ENCODE measurements at places on chromosomes 2 and 18.

DNA sequence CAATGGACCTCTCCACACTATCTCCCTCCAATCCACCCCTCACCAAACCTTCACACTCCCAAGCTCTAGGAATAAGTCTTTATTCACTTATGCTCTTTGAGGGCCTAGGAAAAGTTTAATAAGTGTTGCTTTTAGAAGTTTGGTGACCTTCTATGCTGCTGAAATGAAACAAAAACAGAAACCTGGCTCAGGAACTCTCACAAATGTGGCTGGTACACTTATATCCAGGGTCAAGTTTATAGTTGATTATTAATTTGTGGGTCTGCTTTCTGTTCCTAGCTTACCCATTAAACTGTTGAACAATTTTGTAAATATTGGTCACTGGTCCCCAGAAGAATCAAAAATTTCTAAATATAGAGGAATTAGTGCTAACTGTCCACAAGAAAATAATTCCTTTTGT lies 14.2 kb upstream of the ANKRD44 start:
- DNase-seq: no peak

DNA sequence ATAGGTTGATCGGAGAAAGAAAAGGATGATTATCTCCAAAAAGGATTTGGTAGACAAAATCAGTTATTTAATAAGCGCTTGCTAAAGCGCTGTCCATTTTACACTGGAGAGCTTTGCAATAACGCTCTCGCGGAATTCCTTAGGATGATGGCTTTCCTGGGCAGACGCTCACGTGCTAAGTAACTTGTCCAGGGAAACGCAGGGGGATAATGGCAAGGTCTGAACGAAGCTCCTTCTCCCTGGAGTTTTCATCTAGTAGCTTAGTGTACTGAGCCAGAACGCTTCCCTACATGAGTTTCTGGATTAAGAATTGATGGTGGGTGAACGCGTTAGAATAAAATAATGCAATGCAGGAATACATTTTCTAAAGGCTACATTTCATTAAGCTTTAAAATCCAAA lies 739.5 kb upstream of the SALL3 start:
- DNase-seq: no peak

DNA sequence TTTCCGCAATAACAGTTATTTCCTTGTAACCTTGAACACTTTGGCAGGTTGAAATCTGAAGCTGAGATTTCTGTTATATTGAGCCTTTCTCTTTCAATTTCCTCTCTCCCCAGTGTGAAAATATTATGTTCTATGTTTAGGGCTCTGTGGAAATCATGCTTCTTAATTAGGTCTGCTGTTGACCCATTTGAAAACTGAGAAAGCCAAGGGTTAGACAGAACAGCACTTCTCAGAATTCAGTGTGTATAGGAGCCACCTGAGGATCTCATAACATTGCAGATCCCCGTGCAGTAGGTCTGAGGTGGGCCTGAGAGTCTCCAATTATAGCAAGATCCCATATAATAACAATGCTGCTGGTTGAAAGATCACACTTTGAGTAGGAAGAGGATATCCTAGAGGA lies 230.2 kb upstream of the NT5C1B start:
- DNase-seq: no peak

DNA sequence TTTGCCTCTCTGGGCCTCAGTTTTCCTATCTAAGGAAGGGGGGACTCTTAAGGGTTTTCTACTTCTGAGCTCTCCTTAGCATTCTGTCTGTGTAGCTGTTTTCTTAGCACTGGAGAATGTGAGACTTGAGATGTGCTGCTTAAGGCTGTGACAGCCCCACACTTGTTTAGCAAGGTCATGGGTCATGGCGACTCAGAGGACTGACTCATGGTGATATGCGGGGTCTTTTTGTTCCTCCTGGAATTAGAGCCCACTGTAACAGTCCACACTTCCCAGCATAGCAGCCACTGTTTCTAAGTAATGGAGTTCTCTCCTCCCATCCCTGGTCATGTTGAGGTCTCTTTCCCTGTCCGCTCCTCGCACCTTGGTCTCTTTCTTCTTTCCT lies 4.1 kb upstream of the LPIN1 start:
- DNase-seq: no peak

DNA sequence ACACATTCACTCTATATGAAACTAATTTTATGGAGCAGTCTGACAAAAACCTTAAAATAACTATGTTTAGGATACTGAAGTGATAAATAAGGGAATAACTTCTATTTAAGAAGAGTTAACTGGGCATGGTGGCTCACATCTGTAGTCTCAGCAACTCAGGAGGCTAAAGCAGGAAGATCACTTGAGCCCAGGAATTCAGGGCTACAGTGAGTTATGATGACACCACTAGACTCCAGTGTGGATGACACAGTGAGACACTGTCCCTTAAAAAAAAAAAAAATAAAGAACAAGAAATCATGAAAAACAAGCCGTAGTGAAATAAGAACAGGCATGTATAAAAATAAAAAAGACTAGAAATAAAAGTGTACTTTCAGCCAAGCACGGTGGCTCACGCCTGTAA lies 82.0 kb downstream of the THADA start:
- DNase-seq: no peak

DNA sequence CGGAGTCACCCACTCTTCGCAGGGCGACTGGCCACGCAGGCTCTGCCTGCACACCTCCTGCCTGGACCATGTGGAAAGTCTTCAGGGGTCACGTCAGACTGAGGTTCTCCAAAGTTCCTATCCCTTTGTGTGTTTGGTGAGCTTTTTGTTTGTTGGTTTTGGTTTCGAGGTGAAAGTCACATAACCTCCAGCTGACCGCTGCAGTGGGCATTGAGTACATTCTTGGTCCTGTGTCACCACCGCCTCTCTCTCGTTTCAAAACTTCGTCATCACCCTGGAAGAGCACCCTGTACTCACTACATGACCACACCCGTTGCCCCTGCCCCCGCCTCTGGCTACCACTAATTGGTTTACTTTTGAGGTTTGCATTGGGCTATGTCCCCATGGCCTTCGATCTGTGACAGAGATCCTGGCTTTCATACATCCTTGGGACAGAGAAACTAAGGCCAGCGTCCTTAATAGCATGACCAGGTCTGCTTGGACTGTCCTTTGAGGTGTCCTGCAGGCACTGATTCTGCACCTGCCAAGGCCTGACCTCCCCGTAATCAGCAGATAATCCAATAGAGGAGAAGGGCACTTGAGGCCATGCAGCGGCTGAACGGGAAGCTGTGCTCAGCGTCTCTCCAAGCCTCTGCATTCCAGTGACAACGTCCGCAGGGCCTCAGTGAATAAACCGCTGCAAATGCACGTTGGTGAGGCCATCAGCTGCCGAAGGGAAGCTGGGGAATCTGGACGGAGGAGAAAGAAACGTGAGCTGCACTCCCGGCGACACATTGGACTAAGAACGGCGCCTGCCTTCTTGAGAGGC lies 46.8 kb downstream of the SH3BP4 start:
- DNase-seq: no peak

- DNase-seq: no peak
Observed at GRCh38 chr2:11642972-11643371, 27.0 kb downstream of the NTSR2 start.

GRCh38 chr18:42536442-42536841 lies 579.0 kb downstream of the RIT2 start:
- no peak for DNase-seq

DNA sequence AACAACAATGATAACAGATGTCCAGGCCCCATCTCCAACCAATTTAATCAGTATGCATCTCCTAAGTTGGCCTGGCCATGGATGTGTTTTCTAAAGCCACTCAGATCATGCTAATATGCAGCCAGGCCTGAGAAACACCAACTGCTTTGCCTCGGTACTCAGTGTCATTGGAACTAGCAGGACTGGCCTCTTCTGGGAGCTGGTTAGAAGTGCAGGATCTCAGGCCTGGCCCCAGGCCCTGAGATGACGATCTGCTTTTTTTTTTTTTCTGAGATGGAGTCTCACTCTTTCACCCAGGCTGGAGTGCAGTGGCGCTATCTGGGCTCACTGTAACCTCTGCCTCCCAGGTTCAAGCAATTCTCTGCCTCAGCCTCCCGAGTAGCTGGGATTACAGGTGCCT lies 69.1 kb downstream of the IRS1 start:
- peak; percentile 70 for DNase-seq

DNA sequence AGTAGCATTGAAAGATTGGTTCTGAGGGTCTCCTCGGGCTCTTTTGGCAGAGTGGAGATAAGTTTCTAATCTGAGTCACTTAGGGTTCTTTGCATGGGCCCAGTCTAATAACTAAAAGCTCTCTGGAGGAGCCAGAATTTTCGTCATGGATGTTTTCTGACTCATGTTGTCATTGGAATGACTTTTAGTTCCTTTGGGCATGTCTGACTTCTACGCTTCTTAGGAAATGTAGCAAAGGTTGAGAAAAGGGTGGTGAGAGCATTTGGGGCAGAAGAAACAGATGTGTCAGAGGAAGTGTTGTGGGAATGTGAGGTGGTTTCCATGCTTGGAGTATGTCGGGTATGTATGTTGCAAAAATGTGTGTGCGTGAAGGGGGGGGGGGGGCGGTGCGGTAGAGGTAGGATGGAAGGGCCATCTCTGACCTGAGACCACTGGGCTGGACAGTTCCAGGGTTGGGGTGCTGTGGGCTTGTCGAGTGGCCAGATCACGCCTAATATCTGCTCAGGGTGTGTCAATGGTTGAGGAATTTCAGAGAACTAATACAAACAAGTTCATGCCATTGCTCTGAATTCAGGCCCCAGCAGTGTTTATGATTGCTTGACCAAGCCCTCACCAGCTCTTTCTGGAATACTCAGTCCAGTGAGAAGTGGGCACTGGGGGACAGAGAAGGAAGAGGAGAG lies 26.9 kb downstream of the KLHL29 start:
- no peak for DNase-seq

GRCh38 chr18:24189664-24190346 lies 50.9 kb downstream of the CABYR start:
- no peak for DNase-seq

DNA sequence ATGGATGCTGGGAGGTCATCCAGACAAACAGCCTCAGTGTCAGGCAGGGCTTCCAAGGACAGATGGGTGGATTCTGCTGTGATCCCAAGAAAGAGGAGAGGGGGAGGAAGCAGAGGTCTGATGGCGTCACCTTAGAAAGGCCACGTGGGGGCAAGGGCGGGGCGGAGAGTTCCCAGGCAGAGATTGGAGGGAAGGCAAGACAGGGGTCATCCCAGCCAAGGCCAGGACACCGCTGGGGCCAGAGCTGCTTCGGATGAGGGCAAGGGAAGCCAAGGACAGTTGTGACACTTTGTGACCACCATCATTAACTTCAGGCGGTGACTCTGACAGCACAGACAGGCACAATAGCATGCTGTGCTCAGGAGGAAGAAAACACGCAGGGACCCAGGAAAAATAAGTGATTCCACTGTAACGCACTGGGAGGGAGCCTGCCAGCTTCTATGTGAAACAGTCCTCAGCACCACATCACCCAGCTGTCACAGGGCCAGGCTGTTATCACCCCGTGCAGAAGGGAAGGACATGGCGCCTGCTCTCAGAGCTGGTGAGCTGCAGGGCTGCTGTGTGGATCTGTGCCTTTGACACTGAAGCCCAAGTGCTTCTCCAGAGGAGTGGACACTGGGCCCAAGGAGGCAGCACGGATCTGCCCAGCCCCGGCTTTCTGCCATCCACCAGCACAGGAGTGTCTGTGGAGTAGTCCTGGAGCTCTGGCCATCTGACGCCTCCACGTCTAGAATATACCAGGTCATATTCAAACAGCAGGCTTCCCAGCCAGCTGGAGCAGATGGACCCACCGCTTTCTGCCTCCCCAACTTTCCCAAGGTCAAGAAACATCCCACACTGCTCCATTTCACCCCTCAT lies 204.1 kb downstream of the NDUFA10 start:
- no peak for DNase-seq

DNA sequence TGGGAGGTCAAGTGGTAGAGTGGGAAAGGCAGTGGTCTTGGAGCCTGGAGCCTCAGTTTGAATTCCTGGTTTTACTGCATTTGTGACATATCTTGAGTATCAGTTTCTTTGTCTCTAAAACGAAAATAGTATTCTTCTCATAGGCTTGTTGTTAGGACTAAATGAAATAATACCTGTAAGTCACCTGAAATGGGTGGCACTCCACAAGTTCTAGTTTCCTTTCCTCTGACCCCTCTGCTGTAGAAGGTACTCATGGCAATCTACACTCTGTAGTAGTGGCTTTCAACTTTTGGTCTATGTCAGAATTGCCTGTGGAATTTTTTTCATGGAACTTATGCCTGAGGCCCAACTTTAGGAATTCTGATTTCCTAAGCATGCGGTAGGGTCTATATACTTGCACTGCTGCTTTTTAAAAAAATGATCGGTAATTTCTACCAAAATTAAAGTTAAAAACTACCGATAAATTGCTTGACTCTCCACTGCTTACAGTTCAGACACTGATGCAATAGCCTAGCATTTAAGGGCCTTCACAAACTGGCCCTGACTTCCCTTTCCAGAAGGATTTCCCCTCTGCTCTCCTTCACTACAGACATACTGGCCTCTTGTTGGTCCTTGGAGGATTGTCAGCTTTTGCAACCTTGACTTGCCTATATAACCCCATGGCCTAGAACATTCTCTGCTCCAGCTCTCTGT lies 47.2 kb downstream of the PLEK start:
- DNase-seq: no peak

DNA sequence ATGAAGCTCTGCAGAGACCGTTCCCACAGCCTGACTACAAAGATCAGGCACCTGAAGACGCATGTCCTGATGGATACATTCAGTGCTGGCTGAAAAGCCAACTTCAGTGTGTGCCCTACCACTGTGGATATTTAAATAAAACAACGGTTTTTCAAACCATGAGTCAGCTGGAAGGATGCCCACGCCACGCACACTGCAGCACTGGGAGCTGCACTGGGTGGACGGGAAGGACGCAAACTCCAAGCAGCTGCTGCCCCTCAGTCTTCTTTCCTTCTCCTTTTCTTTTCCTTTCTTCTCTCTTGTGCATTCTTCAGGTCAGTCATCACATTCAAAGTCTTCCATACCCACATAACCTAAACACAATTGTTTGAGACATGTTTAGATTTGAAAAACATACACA lies 7.9 kb downstream of the TMEM18 start:
- no peak for DNase-seq

GRCh38 chr2:86138736-86139625 lies 32.9 kb downstream of the PTCD3 start:
- DNase-seq: no peak

- no peak for DNase-seq
Observed at GRCh38 chr2:55099878-55100820, 49.9 kb upstream of the RTN4 start.

GRCh38 chr2:58606799-58607198 lies 365.7 kb upstream of the FANCL start:
- DNase-seq: no peak

GRCh38 chr2:133045787-133046186 lies 375.8 kb upstream of the LYPD1 start:
- no peak for DNase-seq
